ENCODE measurements at places on chromosomes 2 and 18.

- DNase-seq = no peak
These were observed 446 bp downstream of the COPS9 start for GRCh38 chr2:240135706-240136012.

DNA sequence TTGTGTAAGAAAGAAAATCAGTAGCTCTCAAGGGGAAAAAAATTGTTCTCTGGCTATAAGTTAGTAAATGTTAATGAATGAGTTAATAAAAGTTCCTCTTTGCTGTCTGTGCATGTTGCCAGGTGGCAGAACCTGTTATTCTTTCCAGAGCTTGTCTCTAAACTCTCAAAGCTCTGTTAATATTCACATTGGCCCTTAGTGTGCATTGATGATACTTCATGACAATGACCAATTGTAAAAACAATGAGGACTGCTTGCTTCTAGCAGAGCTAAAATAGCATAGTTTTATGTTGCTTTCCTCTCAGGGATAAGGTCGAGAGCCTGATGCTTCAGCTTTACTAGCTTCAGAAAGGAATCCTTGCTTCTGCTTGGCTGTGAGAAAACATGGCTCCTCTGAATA lies 91.5 kb downstream of the RAD51AP2 start:
- no peak for DNase-seq

- no peak for DNase-seq
These were observed 278.9 kb downstream of the ZNF516 start for GRCh38 chr18:76216096-76216495.

DNA sequence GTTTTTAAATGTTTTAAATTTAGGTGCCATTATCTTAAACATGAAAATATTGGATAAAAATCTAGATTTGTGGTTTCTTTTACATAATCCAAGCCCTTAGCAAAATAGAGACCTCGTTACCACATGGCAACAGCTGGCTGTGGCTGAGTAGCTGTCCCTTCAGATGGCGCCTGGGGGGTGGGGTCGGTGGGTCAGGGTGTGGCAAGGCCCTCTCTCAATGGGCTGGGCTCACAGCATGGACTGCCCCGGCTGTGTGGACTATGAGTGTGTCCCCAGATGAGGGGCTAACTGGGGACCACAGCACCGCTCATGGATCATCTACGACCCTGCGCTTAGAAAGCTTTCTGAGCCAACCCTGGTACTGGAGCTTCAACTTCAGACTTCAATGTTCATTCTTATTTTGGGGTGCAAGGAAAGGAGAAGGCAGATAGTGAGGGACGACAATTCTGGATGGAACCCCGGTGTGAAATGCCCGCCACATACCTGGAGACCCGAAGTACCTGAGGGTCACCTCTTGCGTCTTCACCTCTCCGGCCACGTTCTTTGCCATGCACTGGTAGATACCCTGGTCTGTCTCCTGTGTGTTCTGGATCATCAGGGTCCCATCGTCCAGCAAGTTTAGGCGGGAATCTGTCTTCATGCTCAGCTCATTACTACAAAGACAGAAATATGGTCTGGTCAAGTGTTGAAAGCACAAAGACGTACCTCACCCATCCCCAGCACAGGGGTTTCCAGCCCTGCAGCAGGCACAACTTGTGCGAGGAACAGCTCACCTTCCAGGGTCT lies 71.0 kb downstream of the PXDN start:
- DNase-seq = no peak

GRCh38 chr2:142734770-142735169 lies 142.7 kb upstream of the KYNU start:
- no peak for DNase-seq

DNA sequence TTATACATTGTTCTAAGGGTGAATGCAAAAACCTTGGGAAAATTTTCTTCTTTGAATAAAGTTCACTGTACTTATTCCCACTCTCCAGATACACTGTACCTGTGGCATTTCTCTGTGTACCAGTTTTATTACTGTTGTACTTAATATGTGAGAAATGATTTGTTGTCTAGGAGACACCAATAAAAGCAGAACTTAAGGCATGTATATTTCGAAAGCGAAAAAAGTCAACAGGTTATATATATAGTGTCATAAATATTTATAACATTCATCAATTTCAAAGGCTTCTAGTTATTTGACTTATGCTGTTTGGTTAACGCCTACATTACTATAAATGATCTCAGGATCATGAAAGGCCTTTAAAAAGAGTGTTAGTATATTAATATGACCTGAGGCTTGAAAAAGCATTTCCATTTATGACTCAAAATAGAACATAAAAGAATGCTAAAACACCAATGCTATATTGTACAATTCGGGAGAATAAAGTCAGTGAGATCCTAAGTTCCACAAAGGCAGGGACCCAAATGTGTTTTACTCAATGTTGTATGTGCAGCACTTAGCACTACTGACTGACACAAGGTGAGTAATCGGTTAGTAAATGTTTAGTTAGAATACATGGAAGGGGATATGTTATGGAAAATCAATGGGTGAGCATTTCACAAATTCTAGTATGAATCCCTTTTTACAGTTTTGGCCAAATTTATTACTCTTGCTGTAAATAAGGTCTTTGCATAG lies 32.2 kb upstream of the HNRNPA3 start:
- DNase-seq = no peak

GRCh38 chr2:68837861-68838341 lies 33.3 kb downstream of the BMP10 start:
- no peak for DNase-seq

GRCh38 chr2:17373041-17373440 lies 145.2 kb downstream of the RAD51AP2 start:
- no peak for DNase-seq

All from stimulated activated CD4-positive, alpha-beta T cell treated with anti-CD3 and anti-CD28 coated beads, Interleukin-2, amount 100 ng/mL, for 48 hours (primary cell).